ENCODE measurements at places on chromosomes 5 and 9. TPM values are rescaled to one million over a fixed set of nuclear protein-coding genes. Genes with fewer than 3 reads are reported as not detected.

Gene APC
- total RNA-seq = 28.6 TPM

Gene IFNB1
- total RNA-seq = 0.37 TPM

Gene DCP2
- 113 TPM for total RNA-seq

Gene PDGFRB
- 33.4 TPM for total RNA-seq

Gene PCDH12
- 0.09 TPM for total RNA-seq

Gene ANKRD31
- 0.51 TPM for total RNA-seq
